ENCODE measurements at places on chromosomes 16 and 17. TPM values are rescaled to one million over a fixed set of nuclear protein-coding genes. Genes with fewer than 3 reads are reported as not detected.

The PIK3R5 gene
- 46.1 TPM for total RNA-seq

The HASPIN gene
- 2.6 TPM for total RNA-seq

The VASN gene
- 8.8 TPM for total RNA-seq

The LGALS9B gene
- 1.2 TPM for total RNA-seq

The GRB7 gene
- total RNA-seq, result 0.51 TPM

The SUMO2 gene
- 310 TPM for total RNA-seq

The ADAP2 gene
- total RNA-seq, result 79.7 TPM

The TP53TG3F gene
- not detected for total RNA-seq

The JPT2 gene
- 15.6 TPM for total RNA-seq

The CNTROB gene
- total RNA-seq, result 26.3 TPM

The MYH8 gene
- total RNA-seq, result 0.13 TPM

The CDK3 gene
- 7.1 TPM for total RNA-seq

The CES1 gene
- total RNA-seq, result 39.6 TPM

All from spleen (tissue), 13 donors.